ENCODE measurements at places on chromosomes 5 and 9.
A peak's percentile ranks its signal among the peaks of the same experiment; 100 is the strongest.

DNA sequence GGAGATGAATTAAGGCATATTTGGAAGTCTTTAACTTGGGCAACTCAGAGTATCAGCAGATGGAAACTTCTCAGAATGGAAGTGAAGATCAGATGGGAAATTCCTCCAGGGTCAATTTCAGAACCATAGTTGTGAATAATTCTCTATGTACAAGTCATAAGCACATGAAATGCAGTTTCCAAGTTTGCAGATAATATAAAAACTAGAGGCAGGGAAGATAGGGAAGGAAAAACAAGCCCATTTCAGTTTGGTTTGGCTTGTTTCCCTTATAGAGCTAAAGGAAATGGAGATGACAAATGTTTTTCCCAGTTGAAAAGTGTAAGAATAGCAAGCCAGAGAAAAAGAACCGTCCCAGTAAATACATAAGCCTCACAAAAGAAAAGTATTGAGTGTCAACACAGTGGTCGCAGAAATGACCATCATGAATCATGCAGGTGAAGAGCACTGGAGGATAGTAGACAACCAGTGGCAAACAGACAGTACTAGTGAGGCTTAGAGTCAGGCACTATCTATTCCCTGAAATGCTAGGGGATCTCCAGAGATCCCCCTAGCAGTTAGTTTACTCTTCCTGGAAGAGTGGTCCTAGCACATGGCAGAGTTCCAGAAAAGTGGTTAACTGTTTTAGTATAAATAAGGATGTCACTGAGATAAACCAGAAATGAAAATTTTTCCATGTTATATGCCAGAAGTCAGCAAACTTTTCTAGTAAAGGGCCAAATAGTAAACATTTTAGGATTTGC, 245.9 kb downstream of the SAXO1 start:
- no peak for DNase-seq

DNA sequence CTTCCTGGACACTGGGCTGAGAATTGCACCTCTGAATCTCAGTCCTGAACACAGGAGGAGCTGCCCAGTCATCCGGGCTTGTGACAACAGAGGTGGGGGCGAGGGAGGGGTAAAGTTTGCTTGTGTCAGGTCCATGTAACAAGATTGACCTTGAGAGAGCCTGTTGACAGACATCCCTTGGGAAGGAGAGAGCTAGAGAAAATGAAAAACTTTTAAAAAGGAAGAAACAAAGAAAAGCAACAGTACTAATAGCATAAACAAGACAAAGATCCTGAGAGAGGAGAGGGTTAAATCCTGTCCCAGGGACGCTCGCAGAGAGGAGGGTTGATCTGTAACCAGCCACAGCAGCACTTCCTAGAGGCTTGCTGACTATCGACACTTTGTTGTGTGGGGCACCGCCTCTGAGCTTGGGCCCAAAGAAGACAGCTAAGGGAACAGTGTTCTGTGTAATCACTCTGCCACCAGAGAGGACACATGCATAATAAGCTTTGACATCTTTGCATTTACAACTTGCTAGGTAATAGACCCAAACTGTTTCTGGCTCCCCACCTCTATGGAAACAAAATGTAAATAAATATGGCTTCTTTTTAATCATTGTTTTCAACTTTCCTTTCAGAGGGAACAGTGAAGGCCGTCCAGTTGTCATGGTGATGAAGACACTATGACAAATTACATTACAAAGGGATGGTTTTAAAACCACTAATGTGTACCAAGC, 363.7 kb downstream of the CSNK1G3 start:
- no peak for DNase-seq

GRCh38 chr9:86201474-86202337, 57.8 kb downstream of the C9orf153 start:
- DNase-seq = no peak

DNA sequence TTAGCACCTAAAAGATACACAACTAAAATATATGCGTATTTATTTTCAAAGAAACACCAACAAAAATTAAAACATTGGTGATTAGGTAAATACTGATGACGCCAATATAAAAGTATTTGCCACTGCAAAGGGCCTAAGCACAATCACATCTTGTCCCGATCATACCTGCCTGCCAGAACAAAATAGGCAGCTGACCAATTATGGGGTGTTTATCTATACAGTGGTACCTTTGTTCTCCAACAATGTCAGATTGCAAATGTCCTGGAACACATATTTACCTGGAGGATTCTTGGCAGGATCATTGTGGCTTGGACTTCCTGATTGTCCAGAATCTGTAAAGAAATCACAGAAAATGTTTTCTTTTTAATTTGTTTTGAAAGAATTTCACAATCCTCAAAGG, 134.5 kb downstream of the NFIB start:
- no peak for DNase-seq

DNA sequence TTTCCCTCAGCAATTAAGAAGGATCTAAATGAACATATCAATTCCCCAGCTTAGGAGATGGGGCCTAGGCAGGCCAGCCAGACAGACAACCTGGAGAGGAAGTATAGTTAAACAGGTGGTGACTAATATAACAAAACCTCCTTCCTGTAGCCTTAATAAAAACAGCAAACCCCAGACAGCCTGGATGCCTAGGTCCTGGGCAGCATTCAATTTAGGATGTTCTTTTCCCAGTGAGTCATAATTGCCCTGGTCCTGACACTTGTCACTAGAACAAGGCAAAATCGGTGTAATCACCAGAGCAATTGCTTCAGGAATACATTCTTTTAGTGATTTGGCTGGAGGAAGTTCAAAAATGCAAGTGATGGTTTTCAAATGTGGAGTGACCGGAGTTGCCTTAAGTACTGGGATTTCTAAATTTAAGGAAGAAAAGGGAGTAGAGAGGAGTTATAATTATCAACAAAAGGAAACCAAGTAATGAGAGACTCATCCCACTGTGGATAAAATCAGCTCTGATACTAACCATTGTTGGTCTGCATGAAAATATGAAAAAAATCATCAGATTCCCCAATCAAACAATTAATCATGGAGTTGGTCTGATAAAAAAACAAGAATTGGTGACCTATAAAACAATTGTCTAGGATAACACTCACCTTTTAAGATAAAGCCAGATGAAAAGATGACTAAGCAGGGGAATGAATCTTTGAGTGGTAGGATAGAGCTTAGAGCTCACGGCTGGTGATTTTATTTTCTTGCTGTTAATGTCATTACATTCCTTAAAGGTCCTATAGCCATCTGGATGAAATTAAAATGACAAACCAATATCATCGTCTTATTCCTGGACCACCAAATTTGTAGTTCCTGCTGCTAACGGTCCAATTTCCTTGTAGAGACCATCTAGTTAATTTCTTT, 39.0 kb upstream of the TARS1 start:
- DNase-seq = no peak

GRCh38 chr5:80686757-80687156, 32.0 kb upstream of the DHFR start:
- no peak for DNase-seq

DNA sequence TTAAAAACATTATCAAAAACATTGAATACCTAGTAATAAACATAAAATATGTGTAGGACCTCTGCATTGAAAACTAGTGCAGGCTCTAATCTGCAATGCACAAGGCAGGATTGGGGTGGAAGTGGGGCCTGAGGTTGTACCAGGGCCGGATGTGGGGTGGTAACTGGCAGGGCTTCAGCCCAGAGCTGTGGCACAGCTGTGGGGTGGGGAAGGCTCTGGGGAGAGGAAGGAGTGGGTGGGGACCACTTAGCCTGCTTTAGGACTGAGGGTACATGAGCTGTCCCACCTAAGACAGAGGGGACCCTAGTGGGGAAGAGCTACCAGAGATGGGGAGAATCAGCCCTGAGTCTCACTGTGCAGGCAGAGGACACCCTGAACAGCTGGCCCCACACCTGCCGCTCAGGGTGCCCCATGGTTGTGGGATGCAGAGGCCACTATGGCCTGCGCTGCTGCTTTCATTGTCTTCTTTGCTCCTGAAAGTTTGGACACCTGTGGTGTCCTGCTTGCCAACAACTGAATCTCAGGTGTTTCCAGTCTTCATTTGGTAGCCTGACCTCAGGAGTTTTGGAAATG, 311.4 kb downstream of the TLE4 start:
- no peak for DNase-seq

GRCh38 chr9:715743-716400, 125.6 kb upstream of the DMRT1 start:
- no peak for DNase-seq

DNA sequence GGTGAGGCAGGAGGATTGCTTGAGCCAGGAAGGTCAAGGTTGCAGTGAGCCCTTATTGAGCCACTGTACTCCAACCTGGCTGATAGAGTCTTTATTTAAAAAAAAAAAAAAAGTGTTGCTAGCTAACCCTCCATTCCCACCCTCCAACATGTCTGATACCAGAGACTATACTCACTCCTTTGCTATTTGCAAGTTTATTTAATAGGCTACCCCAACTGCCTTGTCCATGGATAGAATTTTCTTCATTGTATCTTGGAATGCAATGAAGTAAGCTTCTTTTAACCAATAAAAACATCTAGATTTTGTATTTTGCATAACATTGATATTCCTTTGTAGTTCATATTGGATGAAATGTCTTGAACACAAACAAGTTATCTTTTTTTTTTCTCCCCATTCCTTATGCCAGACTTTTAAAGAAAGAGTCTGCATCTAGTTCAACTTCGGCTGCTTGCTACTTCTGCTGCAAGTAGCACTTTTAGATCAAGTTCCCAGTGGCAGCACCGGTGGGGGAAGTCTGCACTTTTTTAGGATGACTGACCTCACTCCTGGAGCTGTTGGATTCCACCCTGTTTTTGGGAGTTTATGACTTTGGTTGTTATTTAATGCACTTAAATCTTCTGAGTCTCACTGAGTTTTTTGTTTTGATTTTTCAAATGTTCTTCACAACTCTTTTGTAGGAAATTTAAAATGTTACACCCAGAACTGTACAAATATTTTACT, 112.5 kb downstream of the UHRF2 start:
- no peak for DNase-seq

- DNase-seq = no peak
Measured at GRCh38 chr5:80799041-80799440, 144.3 kb upstream of the DHFR start.

DNA sequence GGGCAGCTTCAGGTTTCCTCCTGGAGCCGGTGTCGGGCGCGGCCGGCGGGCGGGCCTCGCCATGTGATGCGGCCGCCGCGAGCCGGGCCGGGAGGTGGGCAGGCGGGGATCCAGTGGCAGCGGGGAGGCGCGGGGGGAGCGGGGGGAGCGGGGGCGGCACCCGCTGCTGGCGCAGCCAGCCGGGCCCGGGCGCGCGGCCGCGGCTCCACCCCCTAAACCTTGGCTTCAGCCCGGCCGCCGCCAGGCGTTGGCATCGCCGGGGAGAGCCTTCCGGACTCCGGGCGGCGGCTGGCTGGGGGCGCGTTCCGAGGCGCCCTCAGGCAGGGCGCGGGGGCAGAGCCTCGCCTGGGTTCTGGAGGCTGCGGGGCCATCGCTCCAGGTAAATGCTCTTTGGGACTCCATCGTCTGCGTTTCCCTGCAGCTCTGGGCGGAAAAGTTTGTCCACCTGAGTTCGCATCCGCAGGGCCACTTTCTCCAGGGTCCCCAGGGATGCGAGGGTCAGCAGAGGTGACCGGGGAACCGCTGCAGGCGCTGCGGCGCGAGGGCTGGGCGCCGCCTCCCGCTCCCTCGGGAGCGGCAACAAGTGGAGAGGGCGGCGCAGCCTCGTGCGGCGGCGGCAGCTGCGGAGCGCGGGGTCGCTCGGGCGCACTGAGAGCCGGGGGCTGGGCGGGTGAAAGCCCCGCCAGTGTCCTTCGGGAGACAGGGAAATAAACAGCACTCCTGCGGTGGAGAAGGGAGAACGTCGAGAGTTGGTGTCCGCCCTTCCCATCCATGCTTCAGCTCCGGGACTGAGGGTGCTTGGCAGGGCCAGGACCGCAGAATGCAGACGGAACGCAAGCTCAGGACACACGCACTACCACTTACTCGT, at the start of gene ARHGEF28:
ARHGEF28 (plus strand) TSS at position 253 of the 868 bp plus-strand sequence. CDS start 58,656 bp downstream, outside the sequence.
- peak; percentile 79 for DNase-seq

DNA sequence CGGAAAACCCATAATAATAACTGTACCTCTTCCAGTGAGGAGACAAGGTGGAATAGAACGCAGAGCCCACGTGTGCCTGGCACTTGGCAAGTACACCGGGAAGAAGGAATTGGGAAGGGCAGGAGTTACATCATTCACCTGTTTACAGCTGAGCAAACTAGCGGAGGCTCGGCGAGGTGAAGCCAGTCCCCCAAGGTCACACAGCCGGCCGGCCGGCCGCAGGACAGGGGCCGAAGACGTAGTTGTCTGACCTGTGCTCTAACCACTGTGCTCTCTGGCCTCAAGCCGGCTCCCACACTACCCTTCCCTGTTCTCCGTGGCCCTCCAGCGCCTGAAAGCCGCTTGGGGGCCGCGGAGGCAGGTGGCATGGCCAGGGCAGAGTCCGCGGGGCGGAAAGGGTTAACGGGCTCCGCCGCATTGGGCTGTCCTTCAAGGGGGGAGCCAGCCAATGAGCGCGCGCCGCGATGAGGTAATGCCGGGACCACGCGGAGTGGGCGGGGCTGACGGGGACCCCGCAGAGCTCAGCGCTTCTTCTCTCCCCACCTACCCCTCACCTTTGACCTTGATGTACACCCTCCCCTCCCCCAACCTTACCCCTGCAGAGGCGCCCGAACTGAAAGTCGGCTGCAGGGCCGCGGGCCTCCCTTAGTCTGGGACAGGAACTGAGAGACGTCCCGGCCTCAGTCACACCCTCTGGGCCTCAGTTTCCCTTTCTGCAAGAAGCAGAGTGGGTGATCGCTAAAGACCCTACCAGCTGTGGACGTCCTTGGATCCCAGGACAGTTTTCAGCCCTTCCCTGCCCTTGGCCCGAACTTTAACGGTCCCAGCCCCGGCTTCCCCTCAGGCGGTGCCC, 125.1 kb downstream of the C9orf50 start:
- DNase-seq = peak; percentile 89

DNA sequence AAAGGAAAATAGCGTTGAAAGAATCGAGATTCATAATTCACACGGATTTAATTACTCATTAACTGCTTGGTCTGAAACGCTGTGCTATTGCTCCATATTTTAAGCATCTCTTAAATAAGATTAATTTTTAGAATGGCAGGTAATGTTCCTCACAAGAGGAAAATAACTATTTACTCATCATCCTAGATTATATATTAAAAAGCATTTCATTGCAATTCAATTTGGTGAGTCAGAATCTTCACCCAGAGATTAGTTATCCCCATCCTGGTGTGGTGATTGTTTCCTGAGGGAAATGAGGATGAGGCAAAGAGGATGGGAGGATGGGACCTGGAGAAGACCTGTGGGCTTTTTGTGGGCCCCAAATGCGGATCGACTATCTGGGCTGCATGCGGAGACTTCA, 145.5 kb upstream of the MAP1B start:
- no peak for DNase-seq

GRCh38 chr9:89309608-89310474, 1.2 kb upstream of the CKS2 start:
- no peak for DNase-seq

DNA sequence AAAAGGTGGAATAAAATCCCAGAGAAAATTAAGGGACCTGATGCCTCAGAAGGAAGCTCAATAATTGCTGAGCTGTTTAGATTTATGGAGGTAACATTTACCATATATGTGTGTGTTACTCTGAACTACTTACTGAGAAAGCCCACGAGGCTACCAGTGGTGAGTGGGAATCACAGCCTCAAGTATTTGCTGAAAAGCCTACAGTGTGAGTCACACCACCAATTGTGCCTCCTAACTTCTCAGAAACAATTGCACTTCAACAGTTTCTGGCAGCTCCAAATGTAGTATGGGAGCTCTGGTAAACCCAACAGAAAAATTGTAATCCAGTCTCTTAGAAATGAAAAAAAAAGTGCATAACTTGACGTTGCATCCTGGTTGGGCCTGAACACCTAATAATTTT, 551.6 kb downstream of the PRDM9 start:
- DNase-seq = no peak

Data from GM20000 (cell line).